ENCODE measurements at places on chromosomes 5 and 9.

DNA sequence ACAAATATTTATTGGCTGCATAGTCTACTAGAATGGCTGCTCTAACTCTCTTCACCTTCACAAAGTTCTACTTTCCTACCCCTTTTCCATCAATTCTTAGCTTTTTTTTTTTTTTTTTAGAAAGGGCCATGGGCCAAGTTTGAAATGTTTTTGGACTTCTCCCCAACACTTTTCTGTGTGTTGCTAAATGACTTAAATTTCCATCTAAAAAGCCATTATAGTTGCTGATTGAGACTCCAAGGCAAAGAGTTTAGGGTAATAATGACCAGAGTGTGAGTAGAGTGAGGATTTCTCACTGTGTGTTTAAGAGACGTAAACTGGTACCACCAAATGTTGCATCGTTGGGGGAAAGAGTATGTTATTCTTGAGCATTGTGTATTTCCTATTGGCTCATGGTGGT is 24.4 kb downstream of the TNC start:
- DNase-seq: no peak

- DNase-seq: no peak
These were observed 5.0 kb downstream of the GRXCR2 start for GRCh38 chr5:145867806-145868205.

- DNase-seq: peak; percentile 40
These were observed at the start of gene ZNF483 for GRCh38 chr9:111525056-111525977. ZNF483 (plus strand) TSS chr9:111525179; CDS start chr9:111527396, 2,217 bp downstream.

- no peak for DNase-seq
These were observed 365.2 kb downstream of the PDE4D start for GRCh38 chr5:59528202-59528862.

Measured in stimulated activated CD4-positive, alpha-beta T cell treated with anti-CD3 and anti-CD28 coated beads, Interleukin-1b, Interleukin-23, amount 100 ng/mL, for 1 hour (primary cell).